Activated CD8-positive, alpha-beta memory T cell treated with anti-CD3 and anti-CD28 coated beads for 24 hours (primary cell): ENCODE measurements at places on chromosomes 4 and X.

GRCh38 chrX:19388741-19389140, 45.0 kb downstream of the PDHA1 start:
- DNase-seq, result peak; percentile 26

DNA sequence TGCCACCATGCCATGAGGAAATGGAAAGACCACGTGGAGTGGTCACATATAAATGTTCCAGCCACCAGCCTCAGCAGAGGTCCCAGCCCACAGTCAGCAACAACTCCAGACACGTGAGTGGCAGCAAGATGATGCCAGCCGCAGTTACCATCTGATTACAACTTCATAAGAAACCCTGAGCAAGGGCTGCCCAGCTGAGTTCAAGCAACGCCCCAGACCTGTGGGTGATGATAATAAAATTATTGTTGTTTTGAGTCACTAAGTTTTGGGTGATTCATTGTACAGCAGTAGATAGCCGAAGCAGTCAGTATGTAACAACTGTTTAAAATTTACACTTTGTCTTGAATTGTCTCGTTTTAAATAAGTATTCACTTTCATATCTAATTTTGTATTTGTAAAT, 5.8 kb upstream of the CCNG2 start:
- no peak for DNase-seq

- DNase-seq, result no peak
Observed at GRCh38 chrX:107482046-107482445, 32.6 kb downstream of the FRMPD3 start.

GRCh38 chrX:2714551-2714950, 23.5 kb downstream of the CD99 start:
- no peak for DNase-seq

GRCh38 chrX:11151799-11152559, 40.8 kb downstream of the HCCS start:
- no peak for DNase-seq

GRCh38 chr4:125725957-125726525, 411.3 kb downstream of the FAT4 start:
- no peak for DNase-seq

- DNase-seq, result no peak
Observed at GRCh38 chr4:143411527-143412419, 75.1 kb downstream of the GAB1 start.

- DNase-seq, result no peak
Observed at GRCh38 chrX:108439426-108439942, at the start of gene COL4A5. COL4A5 (plus strand) TSS chrX:108439838; CDS start chrX:108440126, 288 bp downstream.

DNA sequence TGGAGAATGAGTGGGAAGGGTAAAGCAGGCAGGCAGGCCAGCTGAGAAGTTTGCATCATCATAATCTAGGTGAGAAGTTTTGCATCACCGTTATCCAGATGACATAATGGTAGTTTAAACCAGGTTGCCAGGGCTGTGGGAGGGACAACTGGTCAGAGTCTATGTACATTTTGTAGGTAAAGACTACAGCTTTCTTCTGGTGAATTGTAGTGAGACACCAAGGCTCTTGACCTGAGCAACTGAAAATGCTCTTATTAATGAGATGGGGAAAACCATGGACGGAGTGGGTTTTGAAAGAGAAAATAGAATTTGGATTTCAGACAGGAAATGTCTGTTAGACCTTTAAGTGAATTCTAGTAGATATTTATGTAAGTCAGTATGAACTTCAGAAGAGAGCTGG, 76.0 kb upstream of the VEGFC start:
- DNase-seq, result no peak

DNA sequence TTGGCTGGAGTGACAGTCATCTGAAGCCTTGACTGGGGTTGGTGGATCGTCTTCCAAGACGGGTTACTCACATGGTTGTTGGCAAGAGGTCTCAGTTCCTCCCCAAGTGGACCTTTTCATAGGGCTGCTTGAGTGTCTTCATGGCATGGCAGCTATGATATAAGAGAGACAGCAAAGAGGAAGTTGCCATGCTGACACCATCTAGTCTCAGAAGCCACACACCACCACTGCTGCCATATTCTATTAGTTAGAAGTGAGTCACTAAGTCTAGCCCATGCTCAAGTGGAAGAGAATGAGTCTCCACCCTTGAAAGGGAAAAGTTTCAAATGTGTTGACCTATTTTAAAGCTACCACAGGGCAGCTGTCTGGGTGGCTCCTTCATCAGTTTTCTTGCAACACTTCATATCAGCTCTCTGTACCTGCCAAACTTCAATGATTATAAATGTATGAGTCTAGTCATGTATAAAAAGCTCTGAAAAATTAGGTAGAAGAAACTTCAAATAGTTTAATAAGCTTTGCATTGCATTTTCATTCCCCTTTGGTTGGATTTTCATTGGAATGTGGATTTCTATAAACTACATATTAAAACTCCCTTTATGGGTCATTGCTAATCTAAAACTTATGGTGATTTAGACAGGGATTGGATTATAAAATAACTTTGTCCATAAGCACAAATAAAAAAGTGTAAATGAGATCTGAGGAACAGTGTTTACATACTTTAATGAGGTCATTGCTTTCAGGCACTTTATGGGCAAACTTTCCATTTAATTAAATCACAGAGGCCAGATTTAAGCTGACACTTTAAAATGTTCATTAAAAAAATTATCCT, 68.0 kb upstream of the ATXN3L start:
- no peak for DNase-seq

GRCh38 chr4:86014599-86014998, 345.3 kb downstream of the MAPK10 start:
- DNase-seq, result no peak
